Activated T-helper 1 cell treated with anti-CD3 and anti-CD28 coated beads, Interleukin-12 subunit alpha, Interleukin-12 subunit beta, Interleukin-2, Interleukin-4 antibody, amounts not matched to agents 30 ng/mL and 10 ng/mL and 1 ng/mL, durations not matched to agents 14 hours and 24 hours and 36 hours (primary cell): ENCODE measurements at places on chromosomes 1 and 21.

- no peak overlapping the region for H3K27ac ChIP-seq
- H3K4me1 ChIP-seq: peaks cover 28% of the 10 kb centered on the region
- no peak overlapping the region for H3K4me3 ChIP-seq
Measured at GRCh38 chr1:165896277-165896676, 68.9 kb downstream of the UCK2 start.

DNA sequence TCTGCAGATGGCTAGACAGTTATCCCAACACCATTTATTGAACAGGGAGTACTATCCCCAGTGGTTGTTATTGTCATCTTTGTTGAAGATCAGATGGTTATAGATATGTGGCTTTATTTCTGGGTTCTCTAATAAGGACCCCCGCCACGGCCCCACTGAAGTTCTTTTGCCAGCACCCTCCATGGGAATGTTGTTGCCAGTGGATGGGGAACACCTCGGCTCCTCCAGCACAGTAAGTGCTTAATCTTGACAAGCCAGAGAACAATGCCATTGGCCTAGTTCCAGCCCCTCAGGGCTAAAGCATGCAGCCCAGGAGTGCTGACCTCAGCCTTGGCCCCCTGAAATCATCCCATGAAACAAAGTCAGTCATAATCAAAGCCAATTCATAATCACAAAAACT, 337.6 kb downstream of the AGBL4 start:
- DNase-seq: no peak
- H3K27me3 ChIP-seq: no peaks in the 10 kb centered on the region
- no peaks in the 10 kb centered on the region for H3K4me1 ChIP-seq
- H3K4me3 ChIP-seq: no peak overlapping the region

DNA sequence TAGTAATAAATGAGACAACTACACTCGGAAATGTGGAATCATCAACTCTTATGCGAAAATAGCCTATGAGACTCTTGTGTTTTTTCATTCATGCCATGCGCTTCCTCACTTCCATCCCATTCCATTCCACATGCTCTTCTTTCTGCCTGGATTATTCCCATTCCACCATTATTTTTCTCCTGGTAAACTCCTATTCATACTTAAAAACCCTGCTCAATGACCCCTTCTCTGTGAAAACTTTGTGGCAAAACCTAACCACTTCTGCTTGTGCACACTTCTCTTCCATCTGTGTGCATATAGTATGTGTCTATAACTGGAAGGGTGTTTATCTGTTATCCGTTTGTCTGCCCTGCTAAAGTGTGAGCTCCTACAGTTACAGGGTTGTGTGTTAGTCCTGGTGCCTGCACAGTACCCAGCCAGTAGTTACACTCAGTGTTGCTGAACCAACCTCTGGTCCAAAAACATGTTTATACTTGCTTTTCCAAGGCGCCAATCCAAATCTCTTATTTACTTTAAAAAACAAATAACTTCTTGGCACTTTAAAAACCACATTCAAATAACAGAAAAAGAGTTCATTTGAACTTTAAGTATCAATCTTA, 10.7 kb downstream of the EPHX1 start:
- H3K4me3 ChIP-seq: no peak overlapping the region
- no peak for DNase-seq
- H3K27me3 ChIP-seq: peaks cover 3% of the 10 kb centered on the region
- H3K4me1 ChIP-seq: peaks cover 7% of the 10 kb centered on the region
- H3K27ac ChIP-seq: no peak overlapping the region

DNA sequence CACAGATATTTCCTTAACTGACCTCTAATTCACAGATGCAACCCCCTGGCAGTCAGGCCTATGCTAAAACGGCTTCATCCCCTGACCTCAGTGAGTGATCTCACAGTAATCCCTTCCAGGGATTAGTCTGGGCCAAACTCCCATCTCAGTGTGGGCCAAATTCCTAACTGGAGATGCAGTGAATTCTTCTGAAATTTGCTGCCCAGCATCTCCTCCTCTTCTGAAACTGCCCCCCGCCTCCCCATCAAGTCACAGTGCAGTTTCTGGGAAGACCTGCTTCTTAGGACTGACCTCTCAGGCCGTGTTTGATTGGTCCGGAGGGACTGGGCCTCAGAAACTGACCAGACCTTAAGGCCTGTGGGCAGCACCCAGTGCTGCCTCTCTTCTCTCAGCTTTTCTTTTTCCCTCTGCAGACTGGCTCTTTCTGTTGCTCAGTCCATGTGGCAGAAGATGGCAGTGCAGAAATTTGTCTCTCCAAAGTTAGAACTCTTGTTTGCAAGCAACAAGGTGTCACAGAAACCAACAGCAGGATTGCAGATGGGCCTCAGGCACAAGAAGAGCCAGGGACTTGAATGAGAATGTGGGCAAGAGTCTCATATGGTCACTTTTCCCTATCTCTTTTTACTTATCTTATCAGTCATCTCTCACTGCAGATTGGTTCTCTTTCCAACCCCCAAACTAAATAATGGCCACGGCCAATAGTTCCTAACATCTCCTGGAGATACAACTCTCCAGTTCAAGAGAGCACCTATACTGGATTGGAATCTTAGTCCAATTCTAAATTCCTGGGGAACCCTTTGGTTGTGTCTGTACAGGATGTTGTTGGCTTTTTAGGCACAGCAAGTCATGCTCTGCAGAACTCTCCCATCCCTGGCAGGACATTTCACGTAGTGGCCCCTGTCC, 95.5 kb upstream of the RALGPS2 start:
- no peaks in the 10 kb centered on the region for H3K27me3 ChIP-seq
- no peaks in the 10 kb centered on the region for H3K36me3 ChIP-seq
- H3K27ac ChIP-seq: no peak overlapping the region
- no peak overlapping the region for H3K4me3 ChIP-seq

GRCh38 chr1:33821291-33821690, 42.6 kb upstream of the HMGB4 start:
- H3K27ac ChIP-seq: no peak overlapping the region

- peak overlapping the region; percentile 100 for H3K4me3 ChIP-seq
- H3K4me1 ChIP-seq: peaks cover 55% of the 10 kb centered on the region
- H3K27me3 ChIP-seq: no peaks in the 10 kb centered on the region
- DNase-seq: no peak
- H3K27ac ChIP-seq: peak overlapping the region; percentile 97
Measured at GRCh38 chr1:36464605-36465393, 615 bp upstream of the MRPS15 start.

GRCh38 chr1:109914587-109915240, 4.1 kb downstream of the CSF1 start:
- DNase-seq: no peak
- H3K27me3 ChIP-seq: no peaks in the 10 kb centered on the region
- peaks cover 75% of the 10 kb centered on the region for H3K4me1 ChIP-seq

DNA sequence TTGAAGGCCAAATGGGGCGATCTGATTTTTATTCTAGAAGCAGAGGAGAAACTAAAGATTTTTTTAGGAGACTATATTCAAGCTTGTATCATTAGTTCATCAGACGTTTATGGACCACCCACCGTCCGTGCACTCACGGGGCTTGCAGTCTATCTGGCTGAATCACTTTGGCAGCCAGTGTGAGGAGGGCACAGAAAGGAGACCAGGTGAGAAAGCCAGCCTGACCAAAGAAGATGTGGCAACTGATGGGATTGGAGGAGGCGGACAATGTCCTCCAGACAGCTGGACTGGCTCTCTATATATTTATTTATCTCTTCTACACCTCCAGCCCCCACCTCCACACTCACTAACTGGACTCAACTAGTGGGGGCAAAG, 822 bp upstream of the ELOVL1 start:
- H3K27me3 ChIP-seq: no peaks in the 10 kb centered on the region
- H3K4me3 ChIP-seq: peak overlapping the region; percentile 88
- peak overlapping the region; percentile 85 for H3K27ac ChIP-seq
- peaks cover 27% of the 10 kb centered on the region for H3K36me3 ChIP-seq

- no peaks in the 10 kb centered on the region for H3K27me3 ChIP-seq
- H3K4me1 ChIP-seq: no peaks in the 10 kb centered on the region
- DNase-seq: no peak
- peaks cover 6% of the 10 kb centered on the region for H3K36me3 ChIP-seq
- H3K27ac ChIP-seq: no peak overlapping the region
Measured at GRCh38 chr1:11031624-11032262, 15.3 kb downstream of the MASP2 start.

DNA sequence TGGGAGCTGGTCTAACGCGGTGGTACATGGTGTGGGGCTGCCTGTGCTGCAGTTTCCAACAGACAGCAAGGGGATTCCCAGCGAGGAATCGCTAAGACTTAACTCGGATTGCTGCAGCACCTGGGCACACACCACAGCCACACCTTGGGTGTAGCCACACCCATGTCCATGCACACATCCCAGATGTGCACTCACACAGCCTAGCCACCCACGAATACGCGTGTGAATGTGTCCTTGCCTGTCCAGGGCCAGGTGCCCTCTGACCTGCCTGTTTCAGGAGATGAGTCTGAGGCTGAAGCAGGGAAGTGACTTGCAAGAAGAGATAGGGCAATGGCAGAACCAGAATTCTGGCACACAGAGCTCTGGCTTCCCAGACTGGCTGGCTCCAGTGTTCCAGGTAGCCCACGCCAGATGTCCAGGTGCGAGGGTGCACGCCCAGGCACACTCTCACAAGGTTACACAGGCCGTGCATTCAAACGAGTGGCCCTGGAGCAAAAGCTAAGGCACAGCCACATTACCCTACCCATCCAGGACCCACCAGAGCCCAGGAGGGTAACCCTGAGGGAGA, 272.7 kb downstream of the TRABD2B start:
- H3K27ac ChIP-seq: no peak overlapping the region
- H3K4me1 ChIP-seq: peaks cover 5% of the 10 kb centered on the region
- no peak for DNase-seq
- no peaks in the 10 kb centered on the region for H3K36me3 ChIP-seq

- no peaks in the 10 kb centered on the region for H3K27me3 ChIP-seq
- peaks cover 96% of the 10 kb centered on the region for H3K4me1 ChIP-seq
- no peak overlapping the region for H3K27ac ChIP-seq
- DNase-seq: no peak
- peaks cover 4% of the 10 kb centered on the region for H3K36me3 ChIP-seq
- H3K4me3 ChIP-seq: no peak overlapping the region
Measured at GRCh38 chr1:24987424-24987823, 57.3 kb upstream of the RUNX3 start.

- H3K27me3 ChIP-seq: peaks cover 19% of the 10 kb centered on the region
- DNase-seq: no peak
- H3K4me1 ChIP-seq: no peaks in the 10 kb centered on the region
- H3K27ac ChIP-seq: no peak overlapping the region
Measured at GRCh38 chr1:32489774-32490454, 25.0 kb downstream of the ZBTB8B start.

- H3K4me3 ChIP-seq: no peak overlapping the region
- H3K27ac ChIP-seq: no peak overlapping the region
- no peaks in the 10 kb centered on the region for H3K27me3 ChIP-seq
Measured at GRCh38 chr1:154988058-154988954, 5.1 kb upstream of the LENEP start.

GRCh38 chr1:160032165-160032820, 503 bp upstream of the PIGM start:
- peak overlapping the region; percentile 87 for H3K27ac ChIP-seq
- H3K36me3 ChIP-seq: peaks cover 6% of the 10 kb centered on the region
- H3K27me3 ChIP-seq: peaks cover 20% of the 10 kb centered on the region
- H3K4me1 ChIP-seq: peaks cover 36% of the 10 kb centered on the region

GRCh38 chr1:43004587-43005459, 46.2 kb upstream of the SLC2A1 start:
- H3K36me3 ChIP-seq: no peaks in the 10 kb centered on the region
- H3K4me3 ChIP-seq: no peak overlapping the region

DNA sequence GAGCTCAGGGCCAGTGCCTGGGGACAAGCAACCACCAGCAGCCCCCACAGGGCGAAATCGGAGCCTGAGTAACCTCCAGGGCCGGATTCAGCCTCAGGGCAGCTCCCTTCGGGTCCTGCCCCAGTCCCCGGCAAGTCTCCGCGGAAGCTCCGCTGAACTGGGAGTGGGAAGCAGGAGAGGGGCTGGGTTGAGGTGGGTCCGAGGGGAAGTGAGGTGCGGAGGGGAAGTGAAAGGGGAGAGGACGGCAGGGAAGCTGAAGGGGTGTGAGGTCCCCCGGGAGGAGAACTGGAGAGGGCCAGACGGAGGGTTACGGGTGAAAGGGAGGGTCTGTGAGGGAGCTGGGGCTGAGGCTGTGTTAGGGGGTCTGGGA, 560 bp downstream of the PADI2 start:
- DNase-seq: no peak
- no peak overlapping the region for H3K27ac ChIP-seq
- no peaks in the 10 kb centered on the region for H3K4me1 ChIP-seq
- H3K36me3 ChIP-seq: no peaks in the 10 kb centered on the region

DNA sequence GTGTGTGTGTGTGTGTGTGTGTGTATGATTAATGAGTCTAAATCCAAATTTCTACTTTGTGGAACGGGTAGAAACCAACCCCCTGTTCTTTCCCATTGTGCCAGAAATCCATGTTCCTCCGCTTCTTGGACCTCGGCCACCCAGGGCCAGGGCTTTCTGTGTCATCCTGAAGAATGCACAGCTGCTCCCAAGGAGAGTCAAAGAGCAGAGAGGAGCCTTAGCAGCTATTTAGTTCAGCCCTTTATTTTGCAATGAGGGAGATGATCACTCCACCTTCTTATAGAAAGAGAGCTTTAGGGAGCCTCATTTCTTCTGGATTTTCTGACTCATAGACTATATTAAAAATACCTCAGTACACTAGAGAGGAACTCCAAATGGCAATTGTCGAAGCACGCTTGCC, 489.3 kb upstream of the VAMP3 start:
- H3K4me1 ChIP-seq: no peaks in the 10 kb centered on the region
- no peak overlapping the region for H3K27ac ChIP-seq
- no peaks in the 10 kb centered on the region for H3K36me3 ChIP-seq
- H3K27me3 ChIP-seq: no peaks in the 10 kb centered on the region

DNA sequence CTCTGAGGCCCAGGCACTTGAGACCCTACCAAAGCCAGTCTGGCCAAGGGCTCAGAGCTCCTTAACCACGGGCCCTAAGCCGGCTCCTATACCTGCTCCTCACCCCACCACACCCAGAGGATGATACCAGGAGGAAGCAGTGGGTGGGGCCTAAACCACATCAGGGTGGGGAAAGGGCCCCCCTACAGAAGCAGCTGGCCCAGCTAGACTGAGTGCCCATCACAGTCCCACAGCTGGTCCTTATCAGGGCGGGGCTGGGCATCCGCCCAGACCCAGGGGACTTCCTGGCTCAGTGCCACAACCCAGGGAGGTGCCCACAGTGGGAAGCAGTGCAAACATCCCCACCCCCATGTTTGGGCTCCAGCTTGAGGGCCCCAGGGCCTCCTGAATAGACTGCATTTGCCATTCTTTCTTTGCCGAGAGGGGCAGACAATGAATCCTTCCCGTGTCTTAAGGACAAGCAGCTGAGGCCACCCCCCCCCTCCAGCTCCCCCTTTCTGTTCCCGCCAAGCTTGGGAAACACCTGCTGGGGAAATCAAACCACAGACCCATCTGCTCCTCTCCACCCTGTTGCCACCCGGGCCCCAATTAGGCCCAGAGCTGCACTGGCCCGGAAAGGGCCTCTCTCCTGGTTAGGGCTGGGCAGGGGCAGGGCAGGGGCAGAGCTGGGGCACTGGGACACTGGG, 6.2 kb downstream of the E2F2 start:
- H3K27me3 ChIP-seq: no peaks in the 10 kb centered on the region
- H3K36me3 ChIP-seq: peaks cover 20% of the 10 kb centered on the region
- peaks cover 67% of the 10 kb centered on the region for H3K4me1 ChIP-seq
- peak overlapping the region; percentile 70 for H3K4me3 ChIP-seq
- H3K27ac ChIP-seq: peak overlapping the region; percentile 89
